ENCODE measurements at places on chromosomes 3 and 15.

DNA sequence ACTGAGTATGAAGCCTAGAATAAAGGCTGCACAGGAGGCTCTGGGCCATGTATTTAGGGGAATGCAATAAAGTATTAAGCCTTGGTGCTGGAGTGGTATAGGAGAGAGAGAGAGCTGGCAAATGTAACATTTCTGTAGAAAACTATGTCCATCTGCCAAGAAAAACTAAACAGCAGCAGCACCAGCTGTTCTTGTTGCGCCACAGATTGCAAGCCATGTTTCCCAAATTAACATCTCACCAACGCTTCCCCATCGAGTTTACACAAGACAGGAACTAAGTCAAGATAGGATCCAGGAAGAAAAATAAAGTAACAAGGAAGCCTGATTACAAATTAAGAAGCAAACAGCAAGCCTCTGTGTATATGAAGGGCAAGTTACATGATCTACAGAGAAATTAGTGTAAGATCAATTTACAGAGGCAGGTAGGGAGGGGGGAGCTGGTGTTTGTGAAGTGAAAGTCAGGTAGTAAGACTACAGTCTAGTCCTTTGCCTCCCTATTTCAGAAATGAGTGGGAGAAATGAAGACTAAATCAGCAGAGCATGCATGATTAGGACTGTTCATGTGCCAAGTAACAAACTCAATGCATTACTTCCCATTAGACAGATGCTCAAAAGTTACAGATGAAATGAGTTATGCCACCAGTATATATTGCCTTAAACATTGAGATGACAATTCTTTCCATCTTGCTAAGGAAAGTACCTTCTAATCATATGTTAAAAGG is 900.5 kb downstream of the EPHA3 start:
- no peak for DNase-seq

- no peak for DNase-seq
Measured at GRCh38 chr15:46766021-46766420, 951.3 kb upstream of the SEMA6D start.

DNA sequence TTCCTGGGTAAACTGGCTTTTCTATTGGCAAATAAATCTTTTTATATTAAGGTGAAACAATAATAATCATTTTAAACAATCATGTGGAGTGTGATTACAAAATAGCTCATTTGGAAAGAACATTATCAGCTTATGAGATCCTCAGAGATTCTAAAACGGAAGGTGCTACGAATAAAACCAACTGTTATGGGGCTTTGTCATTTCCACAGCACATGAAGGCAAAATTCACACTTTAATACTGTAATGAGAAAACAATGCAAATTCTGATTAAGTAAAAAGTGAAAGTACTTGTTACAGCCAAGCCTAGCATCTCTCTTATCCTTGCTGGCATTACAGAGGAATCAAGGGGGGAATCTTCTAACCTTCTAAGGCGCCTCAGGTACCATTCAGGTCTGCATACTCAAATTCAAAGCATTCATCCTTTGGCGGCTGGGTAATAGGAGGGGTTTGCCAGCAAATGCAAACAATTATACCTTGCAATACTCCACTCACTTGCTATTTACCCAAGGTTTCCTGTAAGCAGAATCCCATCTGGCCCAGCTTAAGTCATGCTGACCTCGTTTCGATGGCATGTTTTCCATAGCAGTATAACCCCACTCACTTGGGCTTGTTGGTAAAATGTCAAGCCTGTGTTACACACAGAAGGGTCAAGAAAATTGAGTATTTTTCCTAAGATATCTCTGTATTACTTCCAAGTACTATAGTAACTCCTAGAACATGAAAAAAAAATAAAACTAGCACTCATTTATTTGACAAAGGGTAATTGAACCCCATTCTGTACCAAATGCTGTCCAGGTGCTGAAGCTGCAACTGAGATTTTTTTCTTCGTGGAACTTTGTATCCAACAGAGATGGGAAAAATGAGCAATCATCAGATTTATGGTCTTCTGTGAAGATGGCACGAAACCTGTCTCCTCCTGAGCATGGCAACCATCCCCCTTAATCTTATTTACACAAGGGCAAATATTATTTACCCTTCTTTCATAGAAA is 183.7 kb upstream of the LMCD1 start:
- no peak for DNase-seq

DNA sequence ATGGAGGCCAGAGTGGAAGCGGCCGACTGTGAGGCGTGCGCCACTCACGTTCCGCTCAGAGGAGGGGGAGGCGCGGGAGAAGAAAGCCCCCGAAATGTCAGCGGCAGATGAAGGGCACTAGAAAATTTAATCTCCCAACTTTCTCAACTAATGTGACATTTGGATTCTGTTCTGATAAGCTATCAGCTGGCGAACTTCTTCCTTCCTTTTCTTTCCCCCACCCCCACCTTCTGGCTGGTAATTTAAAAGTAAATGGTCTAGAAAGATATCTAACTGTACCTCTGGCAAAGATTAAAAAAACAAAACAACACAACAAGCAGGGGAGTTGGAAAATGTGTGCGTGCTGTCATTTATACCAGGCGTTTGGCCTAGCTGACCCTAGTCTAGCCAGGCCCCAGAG is 26.4 kb upstream of the TMEM115 start:
- no peak for DNase-seq

GRCh38 chr15:27062951-27063350 is 92.0 kb downstream of the GABRG3 start:
- no peak for DNase-seq

DNA sequence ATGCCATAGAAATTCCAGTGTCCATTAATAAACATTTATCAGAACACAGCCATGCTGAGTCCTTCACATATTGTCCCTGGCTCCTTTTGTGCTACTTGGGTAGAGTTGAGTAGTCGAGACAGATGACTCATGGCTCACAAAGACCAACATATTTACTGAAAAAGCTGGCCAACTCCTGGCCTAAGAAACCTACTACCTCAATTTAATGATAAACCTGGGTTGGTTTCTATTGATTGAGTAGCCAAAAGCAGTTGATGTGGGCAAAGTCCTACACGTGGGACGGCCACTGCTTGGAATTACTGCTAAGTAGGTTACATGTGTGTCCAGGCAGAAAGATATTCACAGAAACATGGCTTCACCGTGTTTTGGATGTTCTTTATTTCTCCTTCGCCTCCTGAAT is 402.2 kb downstream of the NR2F2 start:
- no peak for DNase-seq

DNA sequence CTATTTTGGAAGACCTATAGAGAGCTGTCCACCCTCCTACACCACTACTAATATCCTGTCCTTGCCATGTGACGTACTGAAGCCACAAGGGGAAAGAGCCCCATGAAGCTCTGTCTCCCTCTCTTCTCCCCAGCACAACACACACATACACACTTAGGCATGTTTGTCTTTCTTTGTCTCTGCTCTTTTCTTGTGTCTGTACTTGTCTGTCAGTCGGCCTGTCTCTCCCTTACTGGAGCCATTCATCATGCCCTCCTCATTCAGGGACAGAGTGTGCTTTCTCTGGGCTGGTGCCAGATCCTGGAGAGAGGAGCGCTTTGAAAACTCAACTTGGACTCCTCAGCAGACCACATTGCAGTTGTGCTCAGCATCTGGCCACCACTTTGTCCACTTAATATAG is 47.6 kb downstream of the PSMD6 start:
- no peak for DNase-seq

- no peak for DNase-seq
Measured at GRCh38 chr3:116285781-116286421, 159.4 kb downstream of the LSAMP start.

DNA sequence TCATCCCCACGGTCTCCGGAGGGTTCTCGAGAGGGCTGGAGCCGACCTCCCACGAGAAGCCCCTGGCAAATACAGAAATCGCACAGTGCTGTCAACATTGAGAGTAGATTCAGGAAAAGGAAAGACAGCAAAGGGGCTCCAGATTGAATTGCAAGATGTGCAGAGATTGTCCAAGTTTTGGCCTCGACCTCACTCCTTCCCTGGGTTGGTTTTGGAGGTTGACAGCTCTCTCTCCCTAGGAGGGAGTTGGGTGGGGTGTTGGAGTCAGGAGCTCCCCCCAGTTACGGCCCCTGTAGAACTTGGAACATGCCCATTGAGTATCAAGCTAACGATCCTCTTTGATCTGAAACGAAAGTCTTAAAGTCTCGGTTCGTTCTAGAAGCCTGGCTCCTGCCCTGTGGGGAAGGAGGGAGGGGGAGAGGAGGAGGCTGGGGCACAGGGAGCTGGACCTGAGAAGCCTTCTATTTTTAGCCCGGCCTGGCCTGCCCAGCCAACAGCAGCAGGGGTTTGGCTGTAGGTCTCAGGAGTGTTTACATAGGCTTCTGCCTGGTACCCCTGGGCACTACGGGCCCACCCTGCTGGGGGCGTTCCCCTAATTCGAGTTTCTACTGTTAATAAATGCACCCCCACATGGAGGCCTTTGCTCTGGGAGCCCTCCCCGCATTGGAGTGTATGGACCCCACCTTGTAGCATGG is 672 bp upstream of the KY start:
- DNase-seq: no peak

DNA sequence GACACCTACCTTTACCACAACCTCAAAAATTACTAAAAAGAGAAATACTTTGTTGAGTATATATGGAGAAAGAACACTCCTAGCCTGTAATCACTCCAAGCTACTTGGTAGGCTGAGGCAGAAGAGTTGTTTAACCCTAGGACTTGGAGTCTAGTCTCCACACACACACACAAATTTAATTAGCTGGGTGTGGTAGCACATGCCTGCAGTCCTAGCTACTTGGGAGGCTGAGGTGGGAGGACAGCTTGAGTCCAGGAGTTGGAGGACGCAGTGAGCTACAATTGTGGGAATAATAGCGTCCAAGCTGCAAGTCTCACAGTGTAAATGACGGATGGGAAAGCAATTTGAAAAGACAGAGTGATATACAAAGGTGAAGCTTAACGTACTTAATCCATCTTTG is 50.5 kb downstream of the LDHAL6B start:
- no peak for DNase-seq

GRCh38 chr15:99165956-99166689 is 61.2 kb downstream of the SYNM start:
- no peak for DNase-seq

- no peak for DNase-seq
Measured at GRCh38 chr15:36053746-36054145, 507.8 kb upstream of the DPH6 start.

- no peak for DNase-seq
Measured at GRCh38 chr3:187742351-187743171, 2.7 kb downstream of the BCL6 start.

- no peak for DNase-seq
Measured at GRCh38 chr3:160196511-160197104, 28.6 kb upstream of the C3orf80 start.

- DNase-seq: no peak
Measured at GRCh38 chr3:100084100-100084806, 30.0 kb downstream of the FILIP1L start.

GRCh38 chr3:194368918-194369317 is 625 bp downstream of the LRRC15 start:
- no peak for DNase-seq

GRCh38 chr15:66815318-66815717 is 113.3 kb downstream of the SMAD6 start:
- DNase-seq: no peak

DNA sequence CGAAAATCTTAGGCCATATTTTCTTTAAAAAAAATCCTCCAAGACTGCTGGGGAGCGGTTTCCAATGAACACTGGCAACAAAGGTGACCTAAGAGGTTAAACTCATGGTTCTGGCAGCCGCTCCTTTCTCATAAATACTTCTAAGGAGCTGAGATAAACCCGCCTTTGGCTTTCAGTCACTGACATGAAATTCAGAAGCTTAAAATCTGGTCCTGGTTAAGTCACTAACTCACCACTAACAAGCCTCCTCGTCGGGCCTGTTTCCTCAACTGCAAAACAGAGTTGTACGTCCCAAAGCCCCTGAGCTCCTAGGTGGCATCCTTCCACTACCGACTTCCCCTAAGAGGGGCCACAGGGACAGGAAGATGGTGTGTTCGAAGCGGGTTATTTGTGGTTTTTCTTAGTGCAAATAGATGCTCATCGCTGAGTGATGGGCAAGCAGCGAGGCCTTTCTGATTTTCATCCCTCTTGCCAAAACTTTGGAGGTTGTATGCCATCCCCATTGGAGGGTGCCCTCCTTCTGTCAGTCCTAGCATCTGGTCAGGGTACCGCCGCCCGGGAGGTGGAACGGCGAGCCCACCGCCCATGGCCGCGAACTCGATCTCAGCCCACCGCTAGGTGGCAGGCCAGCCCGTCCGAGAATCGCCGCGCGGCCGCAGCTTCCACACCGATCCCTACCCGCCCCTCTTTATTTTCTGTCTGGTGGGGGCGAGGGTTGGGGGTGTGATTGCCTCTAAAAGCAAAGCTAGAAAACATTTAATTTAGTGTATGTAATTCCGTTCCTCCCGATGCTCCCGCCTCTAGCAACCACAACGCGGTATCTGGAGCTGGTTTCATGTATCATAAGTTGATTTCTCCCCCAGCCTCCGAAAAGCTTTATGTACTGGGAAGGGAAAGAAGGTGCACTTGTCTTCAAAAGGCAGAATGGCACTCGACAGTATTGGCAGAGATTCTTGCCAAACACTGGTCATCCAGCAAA is 4.6 kb downstream of the BCL6 start:
- peak; percentile 49 for DNase-seq

DNA sequence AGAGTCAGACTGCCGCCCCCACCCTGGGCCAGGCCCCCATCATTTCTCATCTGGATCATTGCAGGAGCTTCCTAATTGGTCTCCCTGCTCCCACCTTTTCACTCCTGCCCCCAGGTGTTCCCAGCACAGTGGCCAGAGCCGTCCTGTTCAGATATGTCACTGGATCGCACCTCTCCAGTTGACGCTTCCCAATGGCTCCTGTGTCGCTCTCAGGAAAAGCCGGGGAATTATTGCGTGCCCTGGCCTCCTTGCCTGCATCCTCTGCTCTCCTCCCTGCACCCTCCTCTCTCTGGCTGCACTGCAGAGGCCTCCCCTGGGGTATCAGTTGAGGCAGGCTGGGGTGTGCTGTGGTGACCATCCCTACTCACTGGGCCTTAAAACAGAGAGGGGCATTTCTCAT is 25.5 kb upstream of the CYP11A1 start:
- no peak for DNase-seq

DNA sequence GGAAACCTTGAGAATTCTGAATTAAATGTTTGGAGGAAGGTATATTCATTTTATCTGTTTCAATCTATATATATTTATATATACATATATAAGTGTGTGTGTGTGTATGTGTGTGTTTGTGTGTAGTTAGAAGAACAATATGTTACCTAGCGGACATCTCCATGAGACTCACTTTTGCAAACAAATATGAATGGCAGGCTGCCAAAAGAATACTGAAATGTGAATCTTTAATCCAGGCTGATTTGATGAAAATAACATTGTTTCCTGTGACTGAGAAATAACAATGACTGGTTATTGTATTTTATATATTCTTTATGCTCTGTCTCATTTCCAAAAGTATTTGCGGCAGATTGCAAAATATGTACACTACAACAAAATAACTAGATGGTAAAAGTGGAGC is 255.5 kb upstream of the TGFBR2 start:
- DNase-seq: no peak
